ENCODE measurements at places on chromosomes 16 and 17.
A peak's percentile ranks its signal among the peaks of the same experiment; 100 is the strongest.

- DNase-seq = no peak
These were observed 68.3 kb upstream of the TANC2 start for GRCh38 chr17:62897706-62898105.

GRCh38 chr16:50246299-50247122 is 19.8 kb upstream of the ADCY7 start:
- DNase-seq = no peak

DNA sequence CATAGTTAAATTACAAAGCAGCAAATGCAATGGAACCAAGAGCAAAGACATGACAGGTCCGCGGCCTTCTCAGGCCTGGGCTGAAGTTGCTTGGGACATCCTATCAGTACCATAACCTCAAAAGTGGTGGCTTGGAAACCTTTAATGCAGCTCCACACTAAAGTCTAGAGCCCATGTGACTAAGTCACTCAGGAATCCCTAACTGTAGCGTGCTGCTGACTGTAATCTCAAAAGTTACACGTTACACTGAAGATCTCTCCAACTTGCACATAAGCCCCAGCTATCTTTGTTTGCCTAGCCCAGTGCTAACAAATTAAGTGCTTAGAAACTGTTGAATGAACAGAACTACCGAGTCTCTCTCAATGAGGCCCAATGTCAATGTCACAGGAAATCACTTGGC is 27.8 kb downstream of the NUP88 start:
- DNase-seq = no peak

DNA sequence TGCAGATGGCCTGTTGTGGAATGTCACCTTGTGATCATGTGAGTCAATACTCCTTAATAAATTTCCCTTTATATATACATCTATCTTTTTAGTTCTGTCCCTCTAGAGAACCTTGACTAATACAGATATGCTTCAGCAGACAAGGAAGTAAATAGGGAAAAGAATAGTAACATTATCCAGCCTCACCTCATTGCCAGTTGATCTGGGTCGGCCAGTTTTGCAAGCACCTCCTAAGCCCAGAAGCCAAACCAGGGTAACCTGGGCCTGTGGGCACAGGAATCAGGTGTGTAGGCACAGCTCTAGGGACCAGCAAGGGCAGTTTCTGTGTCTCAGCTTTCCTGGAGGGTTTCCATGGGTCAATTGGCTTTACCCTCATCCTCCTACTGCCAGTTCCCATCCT is 11.9 kb upstream of the CCL17 start:
- no peak for DNase-seq

DNA sequence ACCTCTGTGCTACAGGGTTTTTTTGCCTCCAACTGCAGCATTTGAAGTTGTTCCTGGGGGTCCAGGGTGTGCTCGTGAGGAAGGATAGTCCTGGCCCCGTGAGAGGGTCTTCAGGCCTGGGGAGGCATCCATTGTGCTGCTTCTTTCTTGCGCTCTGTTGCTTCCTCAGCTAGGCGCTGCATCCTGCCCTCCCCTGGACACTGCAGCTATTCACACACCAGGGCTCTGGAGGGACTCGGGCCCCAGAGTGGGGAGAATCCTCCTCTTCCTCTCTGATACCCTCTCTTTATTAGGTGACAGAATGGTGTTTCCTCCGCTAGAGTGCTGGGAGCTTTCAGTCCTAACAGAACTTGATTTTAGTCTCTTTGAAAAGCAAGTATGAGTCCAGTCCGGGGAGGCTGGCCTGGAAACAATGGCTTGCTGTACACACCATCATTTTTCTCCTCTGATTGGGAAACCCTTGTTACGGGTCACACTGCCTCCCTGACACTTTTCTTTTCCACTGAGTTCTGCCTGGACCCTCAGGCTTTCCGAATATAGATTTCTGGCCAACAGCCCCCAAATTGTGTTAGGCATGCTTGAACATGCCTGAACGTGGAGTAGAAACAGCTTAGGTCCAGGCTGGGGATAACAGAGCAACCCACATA is 81.4 kb upstream of the ELAC2 start:
- no peak for DNase-seq

GRCh38 chr16:54027995-54028394 is 258.6 kb downstream of the IRX3 start:
- no peak for DNase-seq

DNA sequence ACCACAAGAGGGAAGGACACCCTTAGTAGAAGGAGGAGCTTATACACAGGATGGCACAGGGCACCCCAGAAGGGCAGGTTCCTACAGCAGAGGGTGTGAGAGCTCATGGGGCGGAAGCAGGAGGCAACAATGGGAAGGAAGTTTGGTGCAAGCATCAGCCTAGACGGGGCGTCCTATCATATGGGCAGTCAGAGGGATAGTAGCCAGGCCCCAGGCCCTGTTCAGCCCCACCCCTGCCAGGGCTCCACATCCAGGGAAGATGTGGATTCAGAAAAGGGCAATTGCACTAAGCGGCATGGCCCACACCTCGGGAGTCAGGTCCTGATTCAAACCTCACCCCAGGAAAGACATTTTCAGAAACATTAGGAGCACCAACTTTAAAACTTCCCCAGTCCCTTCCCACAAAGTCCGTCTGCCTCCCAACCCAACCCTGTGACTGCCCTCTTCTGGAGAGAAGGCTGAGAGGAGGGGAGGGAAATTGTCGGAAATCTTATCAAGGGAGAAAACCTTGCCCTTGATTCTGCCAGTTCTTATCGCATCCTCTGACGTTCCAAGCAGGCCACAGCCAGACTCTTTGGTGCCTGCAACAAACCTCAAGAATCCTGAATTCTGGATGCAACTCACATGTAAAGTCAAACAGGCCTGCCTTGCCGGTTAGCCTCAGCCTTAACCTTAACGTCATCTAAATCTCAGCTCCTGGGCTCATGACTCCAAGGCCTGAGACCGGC is 198.8 kb upstream of the CDH5 start:
- no peak for DNase-seq

- peak; percentile 57 for DNase-seq
These were observed 14.4 kb upstream of the CA4 start for GRCh38 chr17:60135151-60135950.

DNA sequence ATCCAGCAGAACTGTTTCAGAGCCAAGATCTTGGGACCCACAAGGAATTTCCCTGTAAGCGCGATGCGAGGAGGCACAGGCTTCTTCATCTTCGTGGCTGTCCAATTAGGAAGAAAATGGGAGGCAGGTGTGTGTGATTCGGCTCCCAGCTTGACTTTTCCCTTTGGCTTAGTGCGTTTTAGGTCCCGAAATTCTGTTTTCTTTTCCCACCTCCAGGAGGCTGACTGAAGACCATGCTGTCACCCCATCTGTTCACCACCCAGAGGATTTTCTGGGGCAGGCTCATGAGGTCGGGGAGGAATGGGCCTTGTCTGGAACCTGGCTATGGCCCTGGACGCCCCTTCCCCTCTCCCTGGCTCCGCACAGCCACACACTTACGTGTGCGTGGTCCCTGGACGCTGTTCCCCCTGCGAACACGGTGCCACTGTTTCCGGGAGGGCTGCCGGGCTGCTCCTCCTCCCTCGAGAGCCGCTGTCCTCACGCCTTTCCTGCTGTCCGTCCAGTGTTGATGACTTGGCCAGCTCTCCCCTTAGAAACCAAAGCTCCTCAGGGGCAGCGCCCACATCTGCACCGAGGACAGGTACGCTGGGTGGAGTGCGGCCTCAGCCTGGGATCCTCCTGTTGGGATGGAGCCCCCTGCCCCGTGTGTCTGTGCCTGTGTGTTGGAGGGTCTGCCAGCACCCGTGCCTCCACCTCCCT is 2.7 kb upstream of the PABPN1L start:
- DNase-seq = no peak

GRCh38 chr17:81217491-81217890 is 5.3 kb downstream of the CEP131 start:
- no peak for DNase-seq

GRCh38 chr16:70269471-70269870 is 17.7 kb upstream of the EXOSC6 start:
- DNase-seq = no peak

DNA sequence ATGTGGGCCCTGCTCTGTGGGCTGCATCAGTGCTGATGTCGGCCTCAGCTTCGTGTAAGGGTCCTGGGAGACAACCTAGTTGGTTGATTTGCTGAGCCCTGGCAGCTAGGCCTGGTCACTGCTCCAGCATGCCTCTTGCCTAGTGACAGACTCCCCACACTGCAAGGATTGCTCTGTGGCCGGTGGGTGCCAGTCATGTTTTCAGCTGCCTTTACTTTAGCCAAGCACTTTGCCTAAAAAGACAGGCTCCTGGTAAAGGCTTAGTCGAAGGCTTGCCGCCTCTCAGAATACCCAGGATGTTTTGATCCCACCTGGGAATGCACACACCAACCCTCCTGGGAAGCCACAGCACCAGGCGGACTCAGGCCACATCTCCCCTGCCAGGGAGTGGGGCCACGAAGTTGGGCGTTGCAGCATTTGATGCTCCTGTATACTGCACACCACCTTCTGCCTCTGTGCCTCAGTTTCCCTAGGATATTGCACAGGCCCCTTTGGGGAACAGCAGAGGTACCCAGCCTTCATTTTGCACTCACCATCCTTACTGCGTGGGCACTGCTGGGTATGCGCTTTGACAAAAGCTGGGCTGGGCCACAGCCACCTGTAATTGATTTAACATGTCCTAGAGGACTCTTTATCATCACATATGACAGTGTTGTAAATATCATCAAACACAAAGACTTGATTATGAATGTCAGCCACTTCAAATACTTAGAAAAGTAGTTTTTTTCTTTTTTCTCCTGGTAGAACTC is 19.9 kb downstream of the GINS2 start:
- no peak for DNase-seq

DNA sequence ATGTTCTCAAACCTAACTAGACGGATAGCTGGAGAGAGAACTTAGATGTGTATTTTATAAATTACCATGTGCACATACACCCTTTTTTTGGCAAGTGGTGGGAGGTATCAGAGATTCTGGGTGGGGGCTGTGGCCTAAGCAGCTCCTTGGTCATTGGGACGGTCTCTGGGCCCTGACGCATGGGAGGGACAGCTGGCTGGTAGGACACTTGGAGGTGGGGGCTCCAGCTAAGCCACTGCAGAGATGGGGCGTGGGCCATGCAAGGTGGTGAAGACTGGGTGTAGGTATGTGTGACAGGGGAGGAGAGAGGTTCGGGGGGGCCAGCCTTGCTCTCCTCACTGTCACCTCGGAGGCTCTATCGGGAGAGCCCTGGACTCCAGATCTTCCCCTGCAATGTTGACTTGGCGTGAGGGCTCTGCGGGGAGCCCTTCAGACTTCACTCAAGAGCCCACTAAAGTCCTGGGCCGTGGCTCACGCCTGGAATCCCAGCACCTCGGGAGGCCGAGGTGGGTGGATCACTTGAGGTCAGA is 17.1 kb downstream of the C1QTNF1 start:
- no peak for DNase-seq

DNA sequence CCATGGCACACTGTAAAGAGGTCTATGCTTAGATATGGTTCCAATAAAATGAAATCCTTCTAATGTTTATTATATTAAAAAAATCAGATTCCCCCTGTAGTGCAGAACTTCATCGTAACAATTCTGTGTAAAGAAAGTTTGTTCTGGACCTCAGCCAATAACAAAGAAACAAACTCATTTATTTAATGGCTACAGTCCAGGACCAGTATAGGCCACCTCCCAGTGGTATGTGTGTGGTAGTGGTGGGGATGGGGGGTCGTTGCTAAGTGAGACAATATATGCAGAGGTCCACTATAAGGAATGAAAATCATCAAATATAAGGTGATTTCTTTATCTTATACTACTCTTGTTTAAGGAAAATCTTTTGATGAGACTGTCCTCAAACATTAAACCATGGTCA is 136.4 kb downstream of the CDK5R1 start:
- no peak for DNase-seq

DNA sequence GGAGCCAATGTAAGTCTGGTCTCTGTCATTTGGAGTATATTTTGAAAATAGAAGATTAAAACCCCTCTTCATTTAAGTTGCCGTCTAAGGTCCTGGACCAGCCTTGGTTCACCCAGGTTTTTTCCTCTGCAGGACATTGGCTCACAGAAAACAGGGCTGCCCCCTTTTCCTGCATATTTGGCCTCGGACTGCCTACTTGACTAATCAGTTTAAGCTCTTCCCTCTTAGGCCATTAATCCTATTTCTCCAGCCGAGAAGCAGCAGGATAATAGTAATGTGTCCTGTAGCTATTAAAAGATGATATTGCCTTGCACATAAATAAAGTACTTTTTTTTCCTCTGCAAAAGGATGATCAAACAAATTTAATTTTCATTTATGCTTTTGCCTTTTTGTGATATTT is 52.1 kb downstream of the PRKCA start:
- DNase-seq = no peak

DNA sequence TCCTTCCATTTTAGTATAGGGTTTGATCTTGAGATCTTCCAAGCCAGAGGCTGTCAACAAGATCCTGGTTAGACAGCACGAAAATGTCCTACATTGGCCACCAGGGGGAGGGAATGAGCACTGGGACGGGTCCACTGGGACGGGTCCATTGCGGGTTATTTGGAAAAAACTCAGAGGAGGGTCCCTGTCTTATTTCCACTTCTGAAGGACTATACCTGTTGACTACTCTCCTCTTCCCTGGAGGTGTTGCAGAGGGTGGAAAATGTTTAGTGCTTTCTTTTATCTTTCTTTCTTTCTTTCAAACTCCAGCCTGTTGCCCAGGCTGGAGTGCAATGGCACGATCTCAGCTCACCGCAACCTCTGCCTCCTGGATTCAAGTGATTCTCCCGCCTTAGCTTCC is 2.5 kb downstream of the TTLL6 start:
- DNase-seq = no peak

GRCh38 chr17:326010-326621 is 26.5 kb downstream of the RPH3AL start:
- DNase-seq = no peak

DNA sequence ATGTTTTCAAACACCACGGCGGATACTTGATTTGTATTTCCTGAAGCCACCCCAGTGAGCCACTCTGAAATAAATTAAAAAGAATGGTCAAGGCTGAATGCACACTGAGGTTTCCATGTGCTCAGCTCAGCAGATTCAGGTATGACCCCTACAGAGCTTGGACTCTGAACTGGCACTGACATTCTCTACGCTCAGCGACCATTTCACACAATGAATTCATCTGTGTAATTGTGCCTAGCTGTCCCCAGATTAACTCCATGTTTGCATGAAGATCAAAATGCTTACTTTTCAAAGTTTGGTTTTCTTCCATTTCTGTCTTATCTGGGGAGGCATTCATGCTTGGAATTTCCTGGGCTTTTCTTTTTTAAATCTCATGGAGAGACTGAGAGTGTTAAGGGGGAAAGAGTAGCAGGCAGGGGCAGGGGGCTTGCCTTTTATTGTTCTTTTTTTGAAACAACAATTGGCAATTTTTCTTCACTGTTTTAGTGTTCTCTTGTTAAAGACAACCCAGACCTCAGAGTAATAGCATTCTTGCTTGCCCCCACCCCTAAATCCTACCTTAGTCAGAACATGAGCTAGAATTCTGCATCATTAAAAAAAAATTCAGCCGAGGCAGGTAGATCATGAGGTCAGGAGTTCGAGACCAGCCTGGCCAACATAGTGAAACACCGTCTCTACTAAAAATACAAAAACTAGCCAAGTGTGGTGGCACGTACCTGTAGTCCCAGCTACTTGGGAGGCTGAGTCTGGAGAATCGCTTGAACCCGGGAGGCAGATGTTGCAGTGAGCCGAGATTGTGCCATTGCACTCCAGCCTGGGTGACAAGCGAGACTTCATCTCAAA is 85.5 kb upstream of the HNF1B start:
- no peak for DNase-seq

GRCh38 chr16:22313876-22314470 is 16.8 kb downstream of the POLR3E start:
- DNase-seq = no peak

GRCh38 chr16:30783280-30784109 is 3.5 kb downstream of the ZNF629 start:
- no peak for DNase-seq

Measured in activated CD8-positive, alpha-beta memory T cell treated with anti-CD3 and anti-CD28 coated beads for 4 hours (primary cell).